ENCODE measurements at places on chromosomes 4 and X.

- peak; percentile 56 for DNase-seq
Measured at GRCh38 chr4:22391551-22391950, 124.3 kb downstream of the ADGRA3 start.

GRCh38 chr4:138405934-138406567 lies 163.9 kb upstream of the SLC7A11 start:
- no peak for DNase-seq

GRCh38 chr4:65999518-65999871 lies 329.2 kb upstream of the EPHA5 start:
- DNase-seq = no peak

GRCh38 chrX:12702509-12703091 lies 88.6 kb upstream of the PRPS2 start:
- peak; percentile 58 for DNase-seq

GRCh38 chrX:152902502-152902820 lies 4.6 kb downstream of the ZNF185 start:
- no peak for DNase-seq

- no peak for DNase-seq
Measured at GRCh38 chr4:145352438-145353145, 129.1 kb upstream of the SMAD1 start.

DNA sequence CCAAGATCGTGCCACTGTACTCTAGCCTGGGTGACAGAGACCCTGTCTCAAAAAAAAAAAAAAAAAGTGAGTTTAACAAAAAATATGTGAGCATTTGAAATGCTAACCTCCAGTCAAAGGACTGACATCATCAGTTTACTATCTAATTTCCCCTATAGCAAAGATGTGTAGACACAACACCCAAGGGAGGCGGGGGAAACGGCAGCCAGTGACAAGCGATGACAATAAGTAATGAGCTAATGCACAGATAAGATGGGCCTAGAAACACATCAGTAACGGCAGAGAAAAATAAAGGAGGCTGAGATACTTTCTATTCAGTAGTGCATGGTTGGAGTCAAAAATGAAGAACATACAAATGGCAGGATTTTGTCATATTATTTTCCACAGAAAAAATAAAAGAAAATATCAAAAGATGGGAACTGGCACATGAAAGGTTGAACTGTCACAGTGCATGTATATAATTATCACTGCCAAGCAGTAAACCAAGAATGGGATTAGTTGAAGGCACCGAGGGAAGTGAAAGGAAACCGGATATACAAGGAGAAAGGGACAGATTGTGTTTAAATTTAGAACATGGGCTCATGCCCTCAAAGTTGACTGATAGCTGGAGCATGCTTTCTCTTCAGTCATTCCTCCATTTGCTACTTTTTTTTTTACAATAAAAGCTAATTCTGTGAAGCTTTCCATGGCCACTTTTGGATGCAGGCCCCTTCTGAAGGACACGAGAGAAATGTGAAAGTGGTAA lies 41.8 kb downstream of the IGFBP7 start:
- DNase-seq = no peak

GRCh38 chrX:104137496-104137895 lies 19.3 kb downstream of the SLC25A53 start:
- DNase-seq = peak; percentile 3

GRCh38 chr4:102610007-102610406 lies 108.8 kb downstream of the NFKB1 start:
- DNase-seq = no peak
